Peyer's patch (tissue), 4 donors: ENCODE measurements at places on chromosomes 2 and 18. TPM values are rescaled to one million over a fixed set of nuclear protein-coding genes. Genes with fewer than 3 reads are reported as not detected.

- no peak overlapping the region for H3K4me3 ChIP-seq
- no peaks in the 10 kb centered on the region for H3K4me1 ChIP-seq
- DNase-seq = no peak
- no peaks in the 10 kb centered on the region for H3K36me3 ChIP-seq
- H3K27me3 ChIP-seq = no peaks in the 10 kb centered on the region
These were observed 54.9 kb downstream of the THUMPD2 start for GRCh38 chr2:39723946-39724827.

GRCh38 chr2:38421274-38422056 is 44.4 kb upstream of the ATL2 start:
- H3K36me3 ChIP-seq = no peaks in the 10 kb centered on the region
- no peak for DNase-seq

DNA sequence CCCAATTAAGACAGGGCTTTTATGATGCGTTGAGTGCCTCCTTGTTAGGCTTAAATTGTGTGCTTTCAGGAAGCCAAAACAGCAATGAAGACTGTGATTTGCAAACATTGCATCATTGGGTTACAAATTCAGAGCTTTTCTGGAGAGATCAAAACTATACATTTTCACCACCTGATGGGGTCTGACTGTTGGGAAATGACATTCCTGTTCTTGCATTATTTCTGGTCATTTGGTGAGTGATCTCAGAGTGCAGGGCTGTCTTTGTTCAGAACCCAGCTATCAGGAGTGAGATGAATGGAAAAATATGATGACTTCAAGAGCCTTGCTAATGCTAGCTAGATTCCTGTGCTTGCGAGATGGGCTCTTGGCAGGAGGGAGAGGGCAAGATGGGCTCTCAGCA is 39.1 kb downstream of the SH3RF3 start:
- no peaks in the 10 kb centered on the region for H3K36me3 ChIP-seq
- no peaks in the 10 kb centered on the region for H3K27me3 ChIP-seq
- no peak for DNase-seq
- no peaks in the 10 kb centered on the region for H3K4me1 ChIP-seq
- no peak overlapping the region for H3K27ac ChIP-seq
- no peak overlapping the region for H3K4me3 ChIP-seq

Gene GBX2
- not detected for total RNA-seq

GRCh38 chr2:223084873-223085272 is 32.9 kb downstream of the KCNE4 start:
- H3K27ac ChIP-seq = no peak overlapping the region
- DNase-seq = no peak
- H3K4me3 ChIP-seq = no peak overlapping the region
- no peaks in the 10 kb centered on the region for H3K36me3 ChIP-seq

DNA sequence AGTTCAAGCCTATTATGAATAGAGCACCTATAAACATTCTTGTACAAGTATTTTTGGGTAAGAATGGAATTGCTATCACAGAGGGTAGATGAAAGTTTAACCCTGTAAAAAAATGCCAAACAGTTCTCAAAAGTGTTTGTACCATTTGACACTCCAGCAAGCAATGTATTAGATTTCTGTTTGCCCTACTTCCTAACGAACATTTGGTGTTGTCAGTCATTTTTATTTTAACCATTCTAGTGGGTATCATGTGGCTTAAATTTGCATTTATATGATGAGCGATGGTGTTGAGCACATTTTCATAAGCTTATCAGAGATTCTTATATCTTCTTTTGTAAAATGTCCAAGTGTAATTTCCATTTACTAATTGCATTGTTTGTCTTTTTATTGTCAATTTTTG is 608.2 kb upstream of the ACVR2A start:
- H3K27me3 ChIP-seq = no peaks in the 10 kb centered on the region
- no peak overlapping the region for H3K4me3 ChIP-seq
- DNase-seq = no peak
- H3K4me1 ChIP-seq = no peaks in the 10 kb centered on the region
- no peak overlapping the region for H3K27ac ChIP-seq

Gene HOXD10
- not detected for total RNA-seq

DNA sequence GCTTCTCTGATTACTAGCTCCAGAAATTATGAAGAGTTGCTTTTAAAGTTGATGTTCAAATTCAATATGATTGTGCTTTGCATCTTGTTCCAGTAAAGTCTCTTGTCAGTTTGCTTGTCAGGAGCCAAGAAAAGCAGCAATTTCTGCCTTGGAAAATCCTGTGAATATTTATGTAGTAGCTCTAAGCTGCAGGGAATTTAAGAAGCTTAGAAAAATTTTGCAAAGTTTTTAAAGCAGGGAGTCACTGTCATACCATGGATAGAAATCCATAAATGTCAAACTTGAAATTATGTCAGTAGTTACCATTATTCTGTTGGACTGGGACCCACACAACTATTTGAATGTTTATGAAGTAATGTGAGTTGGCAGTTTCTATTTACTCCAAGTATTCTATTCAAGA is 169.3 kb downstream of the TMEM200C start:
- no peaks in the 10 kb centered on the region for H3K36me3 ChIP-seq
- H3K4me3 ChIP-seq = no peak overlapping the region
- H3K27ac ChIP-seq = no peak overlapping the region
- H3K27me3 ChIP-seq = no peaks in the 10 kb centered on the region
- no peaks in the 10 kb centered on the region for H3K4me1 ChIP-seq
- no peak for DNase-seq

DNA sequence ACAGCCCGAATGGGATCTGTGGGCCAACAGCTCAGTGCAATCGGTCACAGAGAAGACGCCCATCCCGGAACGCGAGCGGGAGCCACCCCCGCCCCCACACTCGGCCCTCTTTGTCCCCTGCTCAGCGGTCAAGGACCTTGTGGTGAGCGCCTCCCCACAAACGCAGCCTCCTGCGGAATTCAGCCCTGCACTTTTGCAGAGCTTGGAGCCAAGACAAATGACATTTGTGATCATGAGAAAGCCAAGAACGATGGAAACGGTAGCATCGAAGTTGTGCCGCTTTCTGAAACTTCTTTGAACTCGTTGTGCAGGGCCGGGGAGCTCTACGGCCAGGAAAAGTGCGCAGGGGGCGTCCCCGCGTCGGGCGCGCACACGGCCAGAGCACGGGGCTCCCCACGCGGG is 6.7 kb upstream of the SALL3 start:
- peaks cover 28% of the 10 kb centered on the region for H3K27me3 ChIP-seq
- DNase-seq = no peak
- H3K4me3 ChIP-seq = no peak overlapping the region
- no peak overlapping the region for H3K27ac ChIP-seq

Gene RBKS
- total RNA-seq = 35.4 TPM

DNA sequence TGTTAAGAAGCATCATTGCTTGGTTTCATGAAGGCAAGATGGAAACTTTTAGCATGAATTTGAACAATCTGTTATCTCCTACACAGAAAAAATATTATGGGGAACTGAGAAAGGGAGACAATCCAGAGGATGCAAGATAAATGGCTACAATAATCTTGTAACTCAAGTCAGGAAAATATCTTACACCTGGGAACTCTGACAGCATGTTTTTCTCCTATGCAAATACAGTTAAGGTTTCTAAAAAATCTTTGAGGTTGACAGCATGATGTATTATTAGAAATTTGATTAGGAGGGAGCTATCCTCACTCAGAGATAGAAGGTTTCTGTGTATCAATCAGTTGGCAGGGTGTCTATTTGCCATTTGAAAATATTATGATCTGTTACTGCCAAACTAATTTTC is 75.6 kb downstream of the GPD2 start:
- no peaks in the 10 kb centered on the region for H3K4me1 ChIP-seq
- H3K36me3 ChIP-seq = no peaks in the 10 kb centered on the region
- H3K27ac ChIP-seq = no peak overlapping the region
- no peak for DNase-seq
- H3K4me3 ChIP-seq = no peak overlapping the region
- H3K27me3 ChIP-seq = no peaks in the 10 kb centered on the region

Gene PTH2R
- not detected for total RNA-seq

Gene C1GALT1C1L
- not detected for total RNA-seq

DNA sequence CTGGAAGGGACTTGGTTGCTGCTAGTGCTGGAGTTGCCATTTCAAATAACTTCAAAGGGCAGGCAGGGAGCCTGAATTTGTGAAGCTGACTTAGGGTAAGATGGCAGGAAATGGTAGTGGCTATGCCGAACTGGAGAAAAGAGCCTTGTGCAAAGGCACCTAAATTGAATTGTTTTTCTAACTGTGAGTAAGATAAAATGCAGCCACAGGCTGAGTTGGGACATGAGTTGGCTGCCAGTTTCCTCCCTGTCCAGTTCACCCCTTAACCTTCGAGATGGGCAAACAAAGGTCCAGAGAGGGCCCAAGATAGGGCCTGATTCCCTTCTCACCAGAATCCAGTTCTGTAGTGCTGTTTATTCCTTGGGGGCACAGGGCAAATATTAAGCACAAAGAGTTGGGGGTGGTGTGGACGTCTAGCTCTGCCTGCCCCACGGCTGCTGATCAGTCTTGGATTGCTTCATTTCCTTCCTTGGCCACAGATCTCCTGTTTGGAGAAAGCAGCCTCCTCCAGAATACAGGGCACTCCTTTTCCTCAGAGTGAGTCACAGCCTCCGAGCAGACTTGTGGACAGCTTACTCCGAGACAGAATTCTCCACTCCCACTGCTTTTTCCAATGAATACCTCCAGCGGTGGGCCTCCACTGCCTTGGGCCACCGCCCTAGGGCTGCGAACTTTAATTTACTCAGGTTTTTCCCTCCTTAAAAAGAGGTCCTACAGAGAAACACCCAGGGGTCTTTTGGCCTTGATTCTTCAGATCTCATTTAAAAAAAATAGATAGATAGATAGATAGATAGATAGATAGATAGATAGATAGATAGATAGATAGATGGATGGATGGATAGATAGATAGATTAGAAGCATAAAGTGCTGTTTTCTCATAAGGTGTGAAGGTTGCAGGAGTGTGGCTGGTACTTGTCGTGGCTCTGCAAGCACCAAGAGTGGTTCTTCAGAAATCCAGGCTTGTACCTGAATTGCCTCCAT is 18.4 kb upstream of the SLC20A1 start:
- peaks cover 7% of the 10 kb centered on the region for H3K4me1 ChIP-seq
- no peak overlapping the region for H3K4me3 ChIP-seq
- H3K27me3 ChIP-seq = no peaks in the 10 kb centered on the region
- DNase-seq = no peak

DNA sequence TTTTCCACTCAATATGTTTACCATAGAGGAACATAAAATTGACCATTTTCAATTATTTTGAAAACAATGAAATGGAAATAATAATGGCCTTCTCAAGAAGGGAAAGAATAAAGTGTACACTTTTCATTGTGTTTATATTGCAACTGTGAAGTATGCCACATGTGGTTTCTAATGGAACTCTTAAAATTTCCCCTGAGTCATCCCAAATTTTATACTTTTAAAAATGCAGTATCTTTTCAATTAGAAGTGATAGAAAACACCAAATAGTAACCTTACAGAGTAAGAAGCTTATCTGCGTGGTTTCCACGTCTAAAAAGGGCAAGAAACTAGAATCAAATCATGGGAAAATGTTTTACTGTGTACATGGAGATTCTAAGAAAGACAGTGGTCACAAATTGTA is 70.0 kb downstream of the SCG2 start:
- DNase-seq = no peak
- H3K4me3 ChIP-seq = no peak overlapping the region
- H3K27me3 ChIP-seq = no peaks in the 10 kb centered on the region
- no peaks in the 10 kb centered on the region for H3K36me3 ChIP-seq

GRCh38 chr2:217360781-217361482 is 501.1 kb upstream of the TNP1 start:
- no peaks in the 10 kb centered on the region for H3K27me3 ChIP-seq
- no peak for DNase-seq
- no peaks in the 10 kb centered on the region for H3K36me3 ChIP-seq
- H3K4me1 ChIP-seq = no peaks in the 10 kb centered on the region
- peak overlapping the region; percentile 46 for H3K27ac ChIP-seq
- H3K4me3 ChIP-seq = no peak overlapping the region

- H3K4me3 ChIP-seq = no peak overlapping the region
- H3K27me3 ChIP-seq = no peaks in the 10 kb centered on the region
- no peak overlapping the region for H3K27ac ChIP-seq
- no peak for DNase-seq
These were observed 1.3 kb upstream of the ANTXR1 start for GRCh38 chr2:69011611-69012157.

Gene TMEM163
- total RNA-seq = 1.7 TPM

Gene OR6B2
- total RNA-seq = not detected

GRCh38 chr2:45729753-45730512 is 78.5 kb downstream of the PRKCE start:
- DNase-seq = peak; percentile 73
- H3K36me3 ChIP-seq = no peaks in the 10 kb centered on the region
- no peaks in the 10 kb centered on the region for H3K27me3 ChIP-seq

Gene RBM45
- 25.6 TPM for total RNA-seq

DNA sequence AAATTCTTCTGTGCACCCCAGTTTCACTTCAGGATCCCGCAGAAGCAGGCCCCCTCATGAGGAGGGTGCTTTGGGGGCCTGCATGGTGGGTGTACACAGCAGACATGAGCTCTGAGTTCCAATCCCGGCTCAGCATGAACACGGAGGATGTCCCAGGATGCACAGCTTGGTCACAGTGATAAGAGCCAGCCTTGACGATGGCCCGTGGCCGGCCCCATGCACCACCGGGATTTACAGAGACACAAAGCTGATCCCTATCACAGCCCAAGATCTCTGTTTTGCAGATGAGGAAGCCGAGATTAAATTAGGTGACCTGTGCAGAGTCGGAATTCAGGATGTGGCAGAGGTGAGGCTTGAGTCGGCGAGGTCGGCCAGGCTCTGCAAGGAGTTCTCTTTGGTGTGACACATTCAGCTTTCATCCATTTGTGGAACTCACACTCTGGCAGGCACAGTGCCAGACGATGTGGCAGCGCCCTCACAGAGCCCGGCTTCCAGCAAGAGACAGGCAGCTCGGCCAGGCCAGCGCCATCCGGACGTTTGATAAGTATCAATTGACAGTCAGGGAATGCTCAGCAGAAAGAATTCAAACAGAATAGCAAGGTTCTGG is 456.3 kb upstream of the MYT1L start:
- no peaks in the 10 kb centered on the region for H3K4me1 ChIP-seq
- no peak overlapping the region for H3K4me3 ChIP-seq
- H3K27me3 ChIP-seq = no peaks in the 10 kb centered on the region

DNA sequence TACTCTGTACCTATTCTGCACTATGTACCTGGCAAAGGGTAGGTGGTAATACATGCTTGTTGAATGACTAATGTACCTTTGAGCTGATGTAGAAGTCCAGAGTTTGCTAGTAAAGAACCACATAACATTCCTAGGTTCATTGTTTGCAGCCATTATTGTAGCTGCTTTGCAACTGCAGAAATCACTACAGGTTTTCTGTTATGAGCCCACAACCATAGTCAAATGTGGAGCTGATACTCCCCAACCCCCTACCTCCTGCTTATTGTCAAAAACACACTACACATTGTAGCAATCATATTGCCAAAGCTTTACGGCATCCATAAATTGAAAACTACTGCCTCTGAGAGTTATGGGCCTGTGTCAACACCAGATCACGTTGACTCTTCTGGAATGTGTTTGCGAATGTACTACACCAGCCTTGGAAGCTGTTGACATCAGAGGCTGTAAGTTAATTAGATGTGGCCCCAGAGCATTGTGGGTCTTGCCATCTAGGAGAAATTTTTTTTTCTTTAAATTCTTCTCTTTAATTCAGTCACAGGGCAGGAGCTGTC is 187.0 kb downstream of the AGPS start:
- H3K4me1 ChIP-seq = no peaks in the 10 kb centered on the region
- DNase-seq = no peak
- no peaks in the 10 kb centered on the region for H3K27me3 ChIP-seq
- H3K4me3 ChIP-seq = no peak overlapping the region
- no peaks in the 10 kb centered on the region for H3K36me3 ChIP-seq
- H3K27ac ChIP-seq = no peak overlapping the region
